ENCODE measurements at places on chromosomes 3 and 15.

GRCh38 chr3:114595522-114596028 is 301.7 kb downstream of the TIGIT start:
- no peak for DNase-seq

- DNase-seq: no peak
These were observed 159.4 kb downstream of the TMEM108 start for GRCh38 chr3:133197619-133198018.

DNA sequence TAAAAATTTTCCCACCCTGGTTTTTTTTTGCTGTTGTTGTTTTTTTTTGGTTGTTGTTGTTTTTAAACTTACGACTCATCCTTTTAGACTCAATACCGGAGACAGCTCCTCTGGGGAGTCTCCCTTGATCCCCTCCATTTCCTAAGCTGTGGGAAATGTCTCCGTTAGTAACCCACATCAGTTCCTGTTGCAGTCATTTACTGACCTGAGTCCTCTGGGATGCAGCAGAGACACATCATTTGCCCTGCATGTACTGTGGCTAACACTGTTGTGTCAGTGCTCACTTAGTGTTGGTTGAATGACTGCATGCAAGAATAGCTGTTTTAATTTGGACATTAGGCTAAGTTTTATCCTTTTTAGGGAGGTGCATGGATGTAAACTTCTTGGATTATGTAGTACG is 83.8 kb downstream of the MBNL1 start:
- DNase-seq: no peak

DNA sequence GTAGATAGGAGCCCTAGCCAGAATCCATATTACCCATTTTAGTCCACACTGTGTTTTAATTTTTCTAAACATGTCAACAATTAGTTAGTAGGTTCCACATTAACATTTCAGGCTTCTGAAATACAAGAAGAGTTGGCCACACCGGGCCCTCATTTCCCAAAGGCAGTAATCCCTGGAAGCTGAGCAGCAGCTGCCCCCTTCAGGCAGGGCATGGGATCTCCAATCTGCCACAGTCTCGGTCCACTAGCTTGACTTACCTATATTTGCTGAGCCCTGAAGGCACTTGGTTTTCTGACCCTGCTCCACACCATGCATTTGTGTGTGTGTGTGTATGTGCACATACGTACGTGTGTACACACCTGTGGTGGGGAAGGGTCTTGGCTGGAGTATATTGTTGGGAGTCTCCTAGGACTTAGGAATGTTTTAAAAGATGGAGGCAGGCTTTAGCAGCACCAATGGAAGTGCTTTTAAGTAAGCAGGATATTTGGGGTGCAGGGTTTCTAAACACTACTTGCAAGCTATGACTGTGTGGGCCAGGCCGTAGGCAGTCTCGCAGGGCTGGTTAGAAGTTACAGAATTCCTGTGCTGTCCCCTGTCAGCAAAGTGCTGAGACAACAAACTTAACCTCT is 71.2 kb upstream of the SOX14 start:
- peak; percentile 3 for DNase-seq

GRCh38 chr15:58247855-58248842 is 110.0 kb downstream of the AQP9 start:
- DNase-seq: peak; percentile 100

GRCh38 chr3:66692042-66692765 is 191.4 kb upstream of the LRIG1 start:
- no peak for DNase-seq

DNA sequence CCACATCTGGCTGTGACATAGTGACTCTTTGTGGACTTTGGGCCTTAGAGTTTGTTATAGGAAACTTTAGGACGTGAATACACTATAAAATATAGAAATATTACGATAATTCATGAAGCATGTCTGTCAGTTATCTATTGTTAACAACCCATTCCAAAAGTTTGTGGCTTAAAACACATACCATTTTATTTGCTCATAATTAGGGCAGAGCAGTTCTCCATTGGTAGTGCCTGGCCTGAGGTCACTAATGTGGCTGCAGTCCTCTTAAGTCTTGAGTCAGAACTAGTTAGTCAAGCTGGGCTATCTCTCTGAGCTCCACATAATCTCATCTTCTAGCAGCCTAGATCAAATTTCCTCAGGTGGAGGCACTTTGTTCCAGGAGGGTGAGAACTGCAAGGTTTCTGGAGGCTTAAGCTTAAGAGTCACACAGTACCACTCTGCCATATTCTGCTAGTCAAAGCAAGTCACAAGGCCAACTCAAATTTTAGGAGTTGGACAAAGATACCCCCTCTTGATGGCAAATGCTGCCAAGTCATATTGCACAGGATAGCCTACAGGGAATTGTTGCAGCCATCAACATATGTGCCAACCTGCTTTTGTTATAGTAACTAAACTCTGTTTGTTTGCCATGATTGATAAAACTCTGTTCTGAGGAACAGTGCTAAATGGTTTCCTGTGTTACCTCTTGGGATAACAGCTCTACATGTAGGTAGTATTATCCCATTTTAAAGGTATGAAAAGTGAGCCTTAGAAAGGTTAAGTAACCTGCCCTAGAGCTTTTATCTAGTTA is 8.7 kb downstream of the ATXN7 start:
- DNase-seq: no peak

- no peak for DNase-seq
These were observed 400.4 kb downstream of the WDR72 start for GRCh38 chr15:53359038-53359437.

DNA sequence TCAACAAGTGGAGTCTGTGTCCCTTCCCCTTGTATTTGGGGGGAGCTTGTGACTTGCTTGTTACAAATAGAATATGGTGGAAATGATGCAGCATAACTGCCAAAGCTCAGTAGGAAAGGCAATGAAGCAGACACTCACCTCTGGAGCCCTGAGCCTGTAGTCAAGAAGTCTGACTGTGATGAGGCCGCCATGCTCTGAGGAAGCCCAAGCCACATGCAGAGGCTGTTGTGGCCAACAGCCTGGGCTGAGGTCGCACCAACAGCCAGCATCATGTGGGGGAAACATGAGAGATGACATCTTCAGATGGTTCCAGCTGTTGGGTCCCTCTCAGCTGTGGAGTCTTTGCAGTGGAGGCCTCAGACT is 161.4 kb downstream of the CHSY1 start:
- DNase-seq: no peak

DNA sequence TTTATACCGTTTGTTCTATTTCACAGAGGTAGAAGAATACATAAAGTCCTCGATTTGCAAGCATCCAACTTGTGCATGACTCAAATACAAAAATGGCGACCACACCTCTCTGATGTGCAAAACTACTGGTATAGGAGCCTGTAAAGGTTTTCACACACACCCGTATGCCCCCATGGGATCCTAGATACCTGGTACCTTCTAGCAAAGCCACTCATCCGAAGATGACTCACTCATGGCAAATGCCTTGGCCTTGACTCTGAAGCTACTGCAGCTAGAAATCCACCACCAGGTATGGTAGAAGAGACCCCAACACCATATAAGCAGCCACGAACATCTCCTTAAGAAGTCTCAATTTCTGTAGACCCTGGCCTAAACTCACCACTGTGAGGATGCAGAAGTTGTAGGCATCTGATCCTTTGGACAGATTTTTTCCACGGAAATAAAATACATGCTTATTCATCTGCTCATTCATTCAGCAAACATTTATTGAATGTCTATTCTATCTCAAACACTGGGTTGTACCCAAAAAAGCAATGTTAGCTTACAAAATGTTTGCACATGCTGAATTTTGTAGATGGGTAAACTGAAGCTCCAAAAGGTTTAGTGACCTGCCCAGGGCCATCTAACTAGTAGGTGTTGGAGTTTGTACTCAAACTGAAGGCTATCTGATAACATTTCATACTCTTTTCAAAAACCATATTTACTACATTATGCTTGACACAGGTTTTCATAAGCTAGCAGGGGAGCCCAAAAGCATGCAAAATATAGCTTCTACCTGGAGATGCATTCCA is 158.8 kb downstream of the RORA start:
- DNase-seq: no peak

DNA sequence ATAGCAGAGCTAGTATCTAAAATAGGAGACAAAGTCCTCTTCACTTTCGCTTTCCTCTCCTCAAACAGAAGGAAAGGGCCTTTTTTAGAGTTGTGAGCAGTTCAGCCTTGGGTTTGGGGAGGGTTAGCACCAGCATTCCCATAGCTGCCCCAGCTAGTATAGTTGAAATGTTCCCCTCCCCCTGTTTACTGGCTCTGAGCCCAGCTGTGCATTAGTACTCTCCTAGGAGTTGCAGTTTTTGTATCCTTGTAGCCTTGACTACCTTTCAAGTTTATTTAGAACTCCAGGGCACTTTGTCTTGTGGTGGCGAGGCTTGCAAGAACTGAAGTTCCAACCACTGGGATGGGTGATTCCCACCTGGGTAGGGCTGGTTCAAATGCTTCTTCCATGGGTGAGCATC is 245.1 kb upstream of the NAALADL2 start:
- no peak for DNase-seq

DNA sequence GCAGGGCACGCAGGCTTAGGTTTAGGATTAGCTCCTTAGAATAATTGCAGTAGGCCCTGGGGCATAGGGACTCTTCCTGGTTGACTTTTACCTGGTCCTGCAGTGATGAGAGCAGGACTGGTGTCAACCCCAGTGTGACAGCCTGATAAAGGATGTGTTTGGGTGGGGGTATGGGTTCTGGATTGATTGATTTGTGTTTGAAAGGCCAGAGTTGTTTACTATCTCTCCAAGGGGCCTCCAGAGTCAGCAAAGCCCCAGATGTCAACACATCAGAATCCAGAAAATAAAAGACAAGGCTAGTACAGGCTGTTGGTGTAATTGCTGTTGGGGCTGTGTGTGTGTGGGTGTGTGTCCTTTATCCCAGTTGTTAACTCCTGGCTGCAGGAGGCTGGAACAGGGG is 122.3 kb downstream of the CHRNA7 start:
- no peak for DNase-seq

DNA sequence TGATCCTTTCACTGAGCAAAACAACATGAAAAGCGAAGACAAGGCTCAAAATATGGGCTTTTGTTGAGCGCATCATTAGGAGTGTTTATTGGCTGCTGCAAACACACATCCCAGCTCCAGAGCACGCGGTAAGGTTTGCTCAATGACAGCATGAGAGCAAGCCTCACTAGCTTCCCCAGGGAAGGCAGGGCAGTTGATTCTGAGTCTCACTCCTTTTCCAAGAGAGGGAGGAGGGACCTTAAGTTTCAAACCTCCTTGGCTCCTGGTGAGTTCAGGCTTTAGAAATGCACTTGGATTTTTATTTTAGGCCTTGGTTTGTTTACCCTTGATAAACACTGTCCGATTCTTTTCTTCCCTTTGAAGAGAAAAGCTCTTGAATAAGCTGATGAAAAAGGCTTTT is 69.1 kb upstream of the CACNA2D3 start:
- no peak for DNase-seq

- no peak for DNase-seq
These were observed 266.1 kb downstream of the CGGBP1 start for GRCh38 chr3:87792534-87793336.

DNA sequence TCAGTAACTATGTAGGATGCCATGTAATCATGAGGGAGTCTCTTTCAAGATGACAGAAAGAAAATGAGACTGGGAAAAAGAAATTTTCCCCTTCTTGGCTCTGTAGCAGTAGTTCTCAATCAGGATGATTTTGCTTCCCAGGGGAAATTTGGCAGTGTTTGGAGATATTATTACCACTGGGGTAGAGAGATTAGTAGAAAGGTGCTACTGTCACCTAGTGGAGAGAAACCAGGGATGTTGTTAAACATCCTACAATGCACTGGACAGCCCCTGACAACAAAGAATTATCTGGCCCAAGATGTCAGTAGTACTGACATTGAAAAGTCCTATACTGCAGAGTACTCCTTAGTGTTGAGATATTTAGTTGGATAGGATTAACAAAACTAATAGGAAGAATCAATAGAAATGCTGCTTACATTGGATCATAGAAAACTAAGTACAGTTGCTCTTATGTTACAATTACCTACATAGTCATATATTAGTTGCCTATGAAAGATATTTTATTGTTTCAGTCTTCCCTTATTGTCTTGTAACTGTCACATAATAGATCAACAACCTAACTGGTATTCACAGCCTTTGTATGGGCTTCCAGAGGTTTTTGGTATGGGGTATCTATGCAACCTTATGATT is 433.3 kb downstream of the RAP2B start:
- DNase-seq: no peak

DNA sequence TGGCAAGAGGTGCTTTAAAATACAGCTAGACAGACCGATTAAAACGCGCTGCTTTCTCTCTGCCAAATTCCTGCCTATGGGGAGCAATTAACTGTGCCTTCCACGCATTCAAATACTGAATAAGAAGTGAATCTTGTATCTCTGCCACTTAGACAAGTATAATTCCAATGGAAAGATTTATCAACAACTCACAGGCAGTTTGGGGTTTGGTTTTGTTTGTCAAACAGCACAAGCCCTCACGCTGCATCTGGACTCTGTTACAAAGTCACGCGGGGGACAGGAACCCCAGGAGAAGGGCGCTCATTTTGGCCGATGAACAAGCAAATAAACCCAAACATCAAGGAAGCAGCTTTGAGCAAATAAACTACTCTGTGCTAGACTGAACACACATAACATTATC is 61.8 kb upstream of the TMCO5A start:
- no peak for DNase-seq

DNA sequence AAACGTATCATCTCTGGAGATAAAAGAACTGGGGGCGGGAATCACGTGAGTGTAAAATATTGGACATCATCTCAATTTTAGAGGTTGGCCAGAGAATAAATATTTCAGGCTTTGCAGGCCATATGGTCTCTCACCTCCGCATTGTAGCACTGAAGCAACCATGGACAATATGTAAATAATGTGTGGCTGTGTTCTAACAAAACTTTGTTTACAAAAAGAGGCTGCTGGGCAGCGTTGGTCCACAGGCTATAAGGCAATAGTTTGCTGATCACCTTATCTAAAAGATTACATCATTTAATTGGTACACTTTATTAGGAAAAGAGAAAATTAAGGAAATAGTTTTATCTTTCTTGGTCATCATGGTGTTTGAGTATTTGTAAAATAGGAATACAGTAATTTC is 22.5 kb upstream of the SHC4 start:
- no peak for DNase-seq

DNA sequence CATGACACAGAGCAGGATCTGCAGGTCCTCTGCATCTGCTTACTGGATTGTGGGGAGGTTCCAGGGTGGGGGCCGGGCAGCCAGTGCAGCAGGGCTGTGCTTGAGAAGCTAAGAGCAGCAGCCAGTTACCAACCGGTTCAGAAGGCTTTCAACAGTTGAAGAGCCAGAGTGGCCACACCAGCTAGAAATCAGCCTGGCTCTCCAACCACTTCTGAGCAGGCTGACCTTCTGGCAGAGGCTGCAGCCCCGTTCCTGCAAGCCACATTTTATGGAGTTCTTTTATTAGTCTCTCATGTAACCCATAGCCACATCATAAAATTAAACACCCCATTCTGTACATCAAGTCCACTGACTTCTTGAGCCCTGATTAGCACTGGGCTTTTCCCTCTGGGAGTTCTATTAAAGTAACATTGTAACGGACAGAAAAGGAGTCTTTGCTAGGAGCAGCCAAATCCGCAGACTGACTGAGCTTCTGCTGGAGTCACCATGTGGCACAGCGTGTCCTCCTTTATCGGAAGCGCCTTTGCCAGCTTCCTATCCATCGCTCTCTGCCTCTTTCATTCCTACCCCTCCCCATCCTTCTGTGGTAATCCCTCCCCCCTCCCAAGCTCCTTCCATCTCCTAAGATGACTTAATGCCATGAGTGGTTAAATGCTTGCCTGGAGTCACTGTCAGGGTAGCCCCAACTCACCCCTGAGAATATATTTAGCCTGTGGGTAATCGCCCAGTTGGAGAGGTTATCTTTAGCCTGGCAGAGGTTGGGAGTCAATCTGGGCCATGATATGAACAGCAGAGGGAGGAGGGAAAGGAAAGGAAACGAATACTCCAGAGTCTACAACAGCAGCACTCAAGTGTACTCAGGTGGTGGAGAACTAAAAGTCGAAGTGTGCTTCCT is 138.5 kb upstream of the HES1 start:
- no peak for DNase-seq

Data from inflammatory macrophage treated with lipopolysaccharide for 1 hour (primary cell).